Activated T-cell treated with anti-CD3 and anti-CD28 coated beads, Interleukin-2, amount 50 U/mL, for 72 hours (primary cell): ENCODE measurements at places on chromosomes 5 and 9. TPM values are rescaled to one million over a fixed set of nuclear protein-coding genes. Genes with fewer than 3 reads are reported as not detected.

The CYLC2 gene
- not detected for total RNA-seq

- no peak overlapping the region for H3K27ac ChIP-seq
- peak; percentile 16 for DNase-seq
- peak overlapping the region; percentile 92 for H3K4me3 ChIP-seq
- H3K36me3 ChIP-seq: peaks cover 14% of the 10 kb centered on the region
- peaks cover 37% of the 10 kb centered on the region for H3K4me1 ChIP-seq
- peaks cover 81% of the 10 kb centered on the region for H3K27me3 ChIP-seq
Observed at GRCh38 chr5:77629509-77630113, 8.9 kb downstream of the OTP start.

DNA sequence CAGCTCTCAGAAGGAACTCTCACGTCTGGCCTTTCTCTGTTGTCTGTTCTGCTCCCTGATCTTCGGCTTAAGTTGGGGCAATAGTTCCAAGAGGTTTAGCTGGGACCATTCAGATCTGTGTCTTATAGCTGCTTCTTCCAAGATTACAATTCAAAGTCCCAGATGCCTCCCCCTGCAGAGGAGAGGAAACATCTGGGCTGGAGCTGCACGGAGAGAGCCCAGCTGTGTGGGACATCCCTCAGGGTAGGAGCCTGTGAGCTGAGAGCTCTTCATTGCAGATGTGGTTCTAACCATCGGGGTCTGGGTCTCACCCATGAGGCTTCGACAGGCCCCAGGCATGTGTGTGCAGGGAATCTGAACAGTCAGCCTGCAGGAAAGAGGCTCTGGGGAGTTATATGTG, 9.0 kb upstream of the PHF19 start:
- no peak overlapping the region for H3K4me3 ChIP-seq
- no peaks in the 10 kb centered on the region for H3K27me3 ChIP-seq
- H3K4me1 ChIP-seq: peaks cover 80% of the 10 kb centered on the region
- H3K36me3 ChIP-seq: no peaks in the 10 kb centered on the region

- no peak overlapping the region for H3K27ac ChIP-seq
- no peaks in the 10 kb centered on the region for H3K36me3 ChIP-seq
- no peak overlapping the region for H3K4me3 ChIP-seq
- DNase-seq: no peak
Observed at GRCh38 chr5:19104948-19105347, 883.1 kb downstream of the CDH18 start.

The TMEM245 gene
- total RNA-seq: 30.7 TPM

The SPRY4 gene
- total RNA-seq: 1.1 TPM

GRCh38 chr5:107341376-107342084, 329.2 kb downstream of the EFNA5 start:
- H3K27ac ChIP-seq: no peak overlapping the region
- H3K27me3 ChIP-seq: no peaks in the 10 kb centered on the region
- H3K36me3 ChIP-seq: peaks cover 3% of the 10 kb centered on the region

The IFNA2 gene
- total RNA-seq: not detected

The PTPN3 gene
- 2.7 TPM for total RNA-seq

GRCh38 chr5:178514851-178515418, 75.3 kb downstream of the COL23A1 start:
- H3K4me1 ChIP-seq: no peaks in the 10 kb centered on the region
- no peak overlapping the region for H3K4me3 ChIP-seq
- peaks cover 14% of the 10 kb centered on the region for H3K27me3 ChIP-seq

GRCh38 chr9:137087409-137087925, 682 bp downstream of the MAN1B1 start:
- H3K4me1 ChIP-seq: peaks cover 40% of the 10 kb centered on the region
- no peaks in the 10 kb centered on the region for H3K27me3 ChIP-seq
- H3K27ac ChIP-seq: peak overlapping the region; percentile 12
- H3K36me3 ChIP-seq: no peaks in the 10 kb centered on the region
- peak overlapping the region; percentile 92 for H3K4me3 ChIP-seq

The CAVIN4 gene
- total RNA-seq: 0.19 TPM

The SPATA31E1 gene
- not detected for total RNA-seq

The ENTREP1 gene
- total RNA-seq: not detected

The PHF2 gene
- 23.3 TPM for total RNA-seq

The LCN15 gene
- total RNA-seq: not detected

The OSTF1 gene
- 109 TPM for total RNA-seq

DNA sequence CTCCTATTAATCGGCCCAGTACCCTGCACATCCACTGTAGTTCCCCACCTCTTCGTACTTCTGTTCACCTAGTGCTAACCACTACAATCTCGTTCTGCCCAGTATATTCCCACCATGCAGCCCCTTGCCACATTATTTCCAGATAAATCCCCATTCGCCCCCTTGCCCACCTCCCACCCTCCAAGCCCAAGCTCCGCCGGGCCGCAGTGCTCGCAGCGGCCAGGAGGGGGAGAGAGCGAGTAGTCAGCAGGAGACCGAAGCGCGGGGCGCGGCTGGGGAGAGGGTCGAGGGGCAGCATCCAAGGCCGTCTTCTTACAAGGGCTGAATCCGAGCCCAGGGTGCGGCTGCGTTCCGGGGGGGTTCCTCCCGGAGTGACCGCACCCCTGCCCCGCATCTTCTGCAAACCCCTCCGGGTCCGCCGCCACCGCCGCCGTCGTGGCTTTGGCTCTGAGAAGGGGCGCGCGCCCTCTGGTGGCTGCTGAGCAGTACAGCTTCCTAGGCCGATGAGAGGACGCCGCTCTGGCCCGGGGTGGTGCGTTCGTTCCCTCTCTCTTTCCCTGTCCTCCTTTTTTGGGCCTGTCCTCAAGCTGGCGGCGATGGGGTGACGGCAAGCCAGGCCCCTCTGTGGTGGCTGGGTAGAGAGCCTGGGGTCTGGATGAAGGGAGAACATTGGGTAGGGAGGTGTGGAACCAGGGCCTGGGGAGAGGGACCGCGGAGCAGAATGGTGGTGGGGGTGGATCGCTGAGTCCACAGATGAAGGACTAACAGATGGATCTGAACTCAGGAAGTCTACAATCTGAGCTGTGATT, 30.0 kb upstream of the PSD2 start:
- peak overlapping the region; percentile 76 for H3K4me3 ChIP-seq
- DNase-seq: peak; percentile 87
- peaks cover 13% of the 10 kb centered on the region for H3K4me1 ChIP-seq
- H3K36me3 ChIP-seq: no peaks in the 10 kb centered on the region
- H3K27ac ChIP-seq: peak overlapping the region; percentile 36

DNA sequence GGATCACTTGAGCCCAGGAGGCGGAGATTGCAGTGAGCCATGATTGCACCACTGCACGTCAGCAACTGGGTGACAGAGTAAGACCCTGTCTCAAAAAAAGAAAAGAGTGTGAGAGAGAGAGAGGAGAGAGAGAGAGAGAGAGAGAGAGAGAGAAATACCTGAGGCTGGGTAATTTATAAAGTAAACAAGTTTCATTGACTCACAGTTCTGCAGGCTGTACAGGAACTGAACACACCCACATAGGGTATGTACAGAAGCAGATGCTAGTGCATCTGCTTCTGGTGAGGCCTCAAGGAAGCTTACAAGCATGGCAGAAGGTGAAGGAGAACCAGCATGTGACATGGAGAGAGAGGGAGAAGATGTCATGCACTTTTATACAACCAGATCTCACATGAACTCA, 46.4 kb upstream of the CHD1 start:
- H3K36me3 ChIP-seq: no peaks in the 10 kb centered on the region
- no peak overlapping the region for H3K27ac ChIP-seq
- DNase-seq: no peak
- peaks cover 20% of the 10 kb centered on the region for H3K4me1 ChIP-seq

The FBXW2 gene
- 72.6 TPM for total RNA-seq

- H3K4me1 ChIP-seq: peaks cover 5% of the 10 kb centered on the region
- no peak overlapping the region for H3K4me3 ChIP-seq
- H3K36me3 ChIP-seq: no peaks in the 10 kb centered on the region
- no peak for DNase-seq
- H3K27me3 ChIP-seq: peaks cover 6% of the 10 kb centered on the region
Observed at GRCh38 chr5:158080112-158080511, 221.2 kb upstream of the CLINT1 start.

The NDUFA8 gene
- total RNA-seq: 42.0 TPM

DNA sequence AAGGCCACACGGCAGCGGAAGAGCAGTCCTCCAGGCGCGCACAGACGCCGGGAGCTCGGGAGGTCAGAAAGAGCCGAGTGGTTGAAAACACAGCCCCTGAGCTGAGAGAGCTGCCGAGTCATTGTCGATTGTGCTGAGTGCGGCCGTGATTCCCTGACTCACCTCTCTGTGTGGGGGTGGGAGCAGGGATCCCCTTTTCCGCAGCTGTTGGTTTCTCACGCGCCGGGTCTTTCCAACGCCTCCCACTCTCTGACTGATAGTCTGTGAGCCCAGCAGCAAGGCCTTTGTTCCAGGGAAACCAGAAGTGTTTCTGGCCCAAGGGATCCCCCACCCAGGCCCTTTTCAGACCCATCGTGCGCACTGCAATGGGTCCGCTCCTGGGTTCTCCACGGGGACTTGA, 97.3 kb downstream of the MRPL36 start:
- H3K27me3 ChIP-seq: peaks cover 20% of the 10 kb centered on the region
- peaks cover 24% of the 10 kb centered on the region for H3K4me1 ChIP-seq
- DNase-seq: no peak
- H3K27ac ChIP-seq: no peak overlapping the region
- no peak overlapping the region for H3K4me3 ChIP-seq

GRCh38 chr9:134902936-134903335, 14.8 kb downstream of the FCN1 start:
- no peak overlapping the region for H3K4me3 ChIP-seq
- peaks cover 6% of the 10 kb centered on the region for H3K27me3 ChIP-seq
- no peak for DNase-seq
- no peaks in the 10 kb centered on the region for H3K4me1 ChIP-seq
- H3K27ac ChIP-seq: no peak overlapping the region

DNA sequence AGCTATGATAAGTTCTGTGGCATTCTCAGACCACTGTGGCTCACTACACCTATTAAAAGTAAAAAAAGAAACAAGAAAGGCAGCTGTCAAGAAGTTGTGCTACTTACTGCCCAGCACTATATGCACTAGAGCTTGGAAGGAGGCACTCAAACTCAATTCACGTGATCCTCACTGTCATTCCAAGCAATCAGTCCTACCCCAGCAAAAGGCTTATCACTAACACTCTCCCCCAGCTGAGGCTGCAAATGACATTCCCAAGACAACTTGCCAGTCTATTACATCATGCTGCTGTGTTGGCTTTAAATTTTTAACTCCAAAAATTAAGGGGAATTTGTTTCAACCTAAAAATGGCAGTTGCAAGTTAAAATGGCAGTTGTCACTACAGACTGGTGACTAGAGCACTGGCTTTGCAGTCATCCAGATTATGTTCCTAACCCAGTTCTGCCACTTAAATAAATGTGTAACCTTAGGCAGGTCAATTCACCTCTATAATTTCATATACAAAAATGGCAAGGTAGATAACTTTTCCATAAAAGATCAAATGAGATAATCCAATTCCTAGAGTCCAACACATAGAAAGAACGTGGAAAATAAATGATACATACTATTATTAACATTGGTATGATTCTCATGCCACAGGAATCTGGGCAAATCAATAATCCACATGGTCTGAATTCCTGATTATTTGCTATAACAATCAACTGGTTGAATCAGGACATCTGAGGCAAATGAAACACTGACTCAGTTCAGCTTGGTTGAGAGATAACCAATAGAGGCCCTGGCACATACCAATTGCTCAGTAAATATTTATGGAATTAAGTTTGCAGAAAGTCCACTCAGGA, 52.4 kb downstream of the FBXW11 start:
- peaks cover 1% of the 10 kb centered on the region for H3K36me3 ChIP-seq
- no peaks in the 10 kb centered on the region for H3K27me3 ChIP-seq
- H3K27ac ChIP-seq: no peak overlapping the region
- H3K4me3 ChIP-seq: no peak overlapping the region
- H3K4me1 ChIP-seq: peaks cover 42% of the 10 kb centered on the region
- DNase-seq: no peak

GRCh38 chr9:88684046-88684445, 149.1 kb downstream of the NXNL2 start:
- H3K27me3 ChIP-seq: no peaks in the 10 kb centered on the region
- H3K27ac ChIP-seq: no peak overlapping the region
- no peaks in the 10 kb centered on the region for H3K4me1 ChIP-seq
- H3K4me3 ChIP-seq: no peak overlapping the region

- H3K27ac ChIP-seq: no peak overlapping the region
- no peaks in the 10 kb centered on the region for H3K4me1 ChIP-seq
- H3K36me3 ChIP-seq: no peaks in the 10 kb centered on the region
- DNase-seq: no peak
- H3K4me3 ChIP-seq: no peak overlapping the region
- no peaks in the 10 kb centered on the region for H3K27me3 ChIP-seq
Observed at GRCh38 chr5:122559676-122560075, 215.2 kb upstream of the SNX2 start.

The ACOT12 gene
- total RNA-seq: not detected

DNA sequence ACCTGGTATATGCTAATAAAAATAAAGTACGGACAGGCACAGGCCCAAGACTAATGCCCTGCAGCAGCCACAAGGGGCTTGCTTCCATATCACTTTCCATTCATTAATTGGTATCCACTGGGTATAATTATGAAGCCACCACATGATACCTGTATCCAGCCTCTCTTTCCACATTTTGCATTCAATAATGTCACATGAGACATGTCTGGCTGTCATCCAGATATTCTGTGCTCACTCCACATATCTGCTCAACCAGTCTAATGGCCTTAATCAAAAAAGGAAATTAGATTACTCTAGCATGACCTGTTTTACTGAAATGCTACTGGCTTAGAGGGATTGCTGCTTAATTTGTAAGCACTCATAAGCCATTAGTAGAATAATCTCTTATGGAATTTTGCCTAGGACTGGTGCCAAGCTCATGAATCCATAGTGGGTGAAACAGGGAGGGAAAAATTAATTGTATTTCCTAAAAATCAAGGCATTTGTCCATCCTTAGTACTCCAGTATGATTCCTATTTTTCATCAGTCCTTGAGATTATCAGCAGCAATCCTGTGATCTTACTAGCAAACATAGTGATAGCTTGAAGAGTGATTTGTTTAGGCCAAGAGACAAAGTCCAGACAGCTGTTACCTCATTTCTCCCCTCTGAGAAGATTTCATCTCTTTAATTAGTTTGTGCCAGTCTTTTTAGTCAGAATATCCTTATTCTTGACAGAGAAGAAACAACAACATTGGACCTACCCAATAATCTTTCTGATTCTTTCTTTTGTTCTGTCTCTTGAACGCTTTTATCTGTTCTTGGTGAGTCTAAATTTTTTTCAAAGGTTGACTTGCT, 119.2 kb upstream of the ABCA1 start:
- peaks cover 15% of the 10 kb centered on the region for H3K4me1 ChIP-seq
- H3K36me3 ChIP-seq: no peaks in the 10 kb centered on the region
- H3K27me3 ChIP-seq: peaks cover 12% of the 10 kb centered on the region
- DNase-seq: no peak
- no peak overlapping the region for H3K27ac ChIP-seq
- H3K4me3 ChIP-seq: no peak overlapping the region

- H3K27ac ChIP-seq: no peak overlapping the region
- DNase-seq: no peak
- no peaks in the 10 kb centered on the region for H3K36me3 ChIP-seq
Observed at GRCh38 chr9:126330536-126330935, 3.9 kb downstream of the MVB12B start.

DNA sequence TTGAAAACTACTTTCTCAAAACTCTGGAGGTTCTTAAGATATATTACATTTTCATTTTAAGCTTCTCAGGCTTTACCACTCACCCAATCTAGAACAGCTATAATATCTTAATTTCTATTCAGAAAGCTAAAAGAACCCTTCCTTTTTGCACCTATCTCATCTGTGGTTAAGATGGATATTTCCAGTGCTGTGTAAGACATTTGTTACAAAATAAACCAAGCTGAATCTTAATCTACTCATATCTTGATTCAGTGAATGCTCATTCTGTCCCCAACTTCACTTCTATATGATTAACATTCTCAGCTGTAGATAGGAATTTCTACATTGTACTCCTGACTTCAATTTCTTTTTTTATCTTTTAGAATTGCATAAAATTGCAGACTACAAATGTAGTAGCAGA, 15.0 kb downstream of the ABHD17B start:
- DNase-seq: no peak
- H3K36me3 ChIP-seq: peaks cover 5% of the 10 kb centered on the region
- peak overlapping the region; percentile 76 for H3K27ac ChIP-seq
- H3K4me3 ChIP-seq: no peak overlapping the region
- no peaks in the 10 kb centered on the region for H3K27me3 ChIP-seq
